ENCODE measurements at places on chromosomes 4 and X.

- no peak for DNase-seq
These were observed 143.8 kb downstream of the FRAS1 start for GRCh38 chr4:78200949-78201348.

- no peak for DNase-seq
These were observed 6.8 kb downstream of the PLA2G12A start for GRCh38 chr4:109723110-109723509.

- no peak for DNase-seq
These were observed 6.5 kb upstream of the STBD1 start for GRCh38 chr4:76300012-76300411.

DNA sequence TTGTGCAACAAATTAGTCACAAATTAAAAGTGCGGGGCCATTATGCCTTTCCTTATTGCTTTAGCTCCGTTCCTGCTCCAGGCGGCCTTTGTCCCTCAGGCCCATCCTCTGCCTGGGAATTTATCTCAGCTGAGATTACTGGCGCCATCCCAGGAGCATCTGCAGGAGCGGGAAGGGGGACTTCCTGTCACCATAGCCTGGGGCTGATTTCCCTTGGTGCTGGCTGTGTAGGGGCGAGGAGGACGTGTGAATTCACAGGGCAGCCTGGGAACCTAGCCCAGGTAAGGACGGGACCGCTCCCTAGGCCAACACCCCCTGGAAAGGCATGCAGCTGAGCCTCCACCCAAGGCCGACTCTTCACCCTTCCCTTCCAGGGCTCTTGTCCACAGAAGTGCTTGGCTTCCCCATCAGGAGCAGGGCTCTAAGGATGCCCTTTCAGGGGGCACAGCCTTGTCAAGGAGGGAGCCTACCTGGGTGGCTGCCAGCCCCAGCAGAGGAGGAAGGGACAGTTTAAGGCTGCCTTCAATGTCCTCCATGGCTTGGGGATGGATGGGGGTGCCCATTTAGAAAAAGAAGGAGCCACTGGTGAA is 72.6 kb upstream of the NKX1-1 start:
- no peak for DNase-seq

DNA sequence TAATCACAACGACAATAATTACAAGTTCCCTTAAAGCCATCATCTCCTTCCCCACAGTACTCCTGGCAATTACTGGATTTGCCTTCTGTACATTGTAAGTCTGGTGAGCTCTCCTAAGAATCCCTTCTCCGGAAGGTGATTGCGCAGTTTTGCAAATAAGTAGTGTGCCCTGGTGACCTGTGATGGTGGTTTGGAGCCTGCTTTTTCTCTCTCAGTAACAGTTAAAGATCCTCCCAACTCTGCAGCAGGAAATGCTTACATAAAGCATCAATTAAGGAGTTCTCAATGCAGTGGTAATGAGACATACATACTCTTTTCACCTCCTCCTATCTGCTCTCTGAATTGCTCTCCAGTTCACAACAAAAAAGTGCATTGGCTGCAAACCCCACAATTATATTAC is 159.7 kb downstream of the SH2D1A start:
- no peak for DNase-seq

DNA sequence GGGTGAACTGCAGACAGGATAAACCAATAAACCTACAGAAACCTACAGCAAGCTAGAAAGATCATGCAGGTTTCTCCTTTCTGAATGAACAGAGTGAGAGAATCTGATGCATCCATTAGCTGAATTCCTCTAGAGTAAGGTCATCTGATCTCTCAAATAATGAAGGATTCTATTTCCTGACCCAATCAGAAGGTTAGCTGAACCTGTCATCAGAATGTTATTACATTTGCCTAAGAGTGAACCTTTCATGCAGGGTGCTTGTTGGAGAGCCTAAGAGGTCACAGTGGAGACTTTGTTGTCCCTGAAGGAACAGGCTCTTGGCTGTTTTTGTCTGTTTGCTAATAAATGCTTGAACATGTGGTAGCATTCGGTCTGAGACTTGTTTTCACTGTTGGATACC is 24.0 kb downstream of the MEPE start:
- DNase-seq, result no peak

DNA sequence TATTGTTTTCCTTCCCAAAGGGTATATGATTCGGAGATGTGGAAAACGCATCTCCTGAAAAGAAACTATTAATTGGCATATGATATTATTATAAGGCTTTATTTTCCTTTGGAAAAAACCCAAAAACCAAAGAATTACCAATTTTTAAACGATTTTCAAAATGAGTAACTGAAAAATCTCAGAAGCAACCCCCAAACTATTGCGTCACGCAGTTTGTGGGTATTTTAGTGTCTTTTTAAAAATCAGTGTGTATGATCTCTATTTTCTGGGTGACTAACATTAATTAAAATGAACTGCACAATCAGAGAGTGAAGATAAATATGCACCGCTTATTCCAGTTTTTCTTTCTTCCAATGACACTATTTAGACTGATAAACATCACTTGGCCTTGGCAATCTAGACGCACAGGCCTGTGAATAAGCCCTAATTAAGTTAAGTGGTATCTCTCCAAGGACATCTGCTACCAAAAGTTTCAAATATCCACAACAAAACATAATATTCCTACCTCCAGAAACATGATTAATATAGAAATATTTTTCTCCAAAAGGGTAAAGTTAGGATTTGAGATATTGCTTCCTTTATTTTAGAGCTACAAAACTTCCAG is 511.5 kb upstream of the FAM241A start:
- DNase-seq, result no peak

GRCh38 chr4:3291969-3292570 is 751 bp upstream of the RGS12 start:
- DNase-seq, result peak; percentile 69

DNA sequence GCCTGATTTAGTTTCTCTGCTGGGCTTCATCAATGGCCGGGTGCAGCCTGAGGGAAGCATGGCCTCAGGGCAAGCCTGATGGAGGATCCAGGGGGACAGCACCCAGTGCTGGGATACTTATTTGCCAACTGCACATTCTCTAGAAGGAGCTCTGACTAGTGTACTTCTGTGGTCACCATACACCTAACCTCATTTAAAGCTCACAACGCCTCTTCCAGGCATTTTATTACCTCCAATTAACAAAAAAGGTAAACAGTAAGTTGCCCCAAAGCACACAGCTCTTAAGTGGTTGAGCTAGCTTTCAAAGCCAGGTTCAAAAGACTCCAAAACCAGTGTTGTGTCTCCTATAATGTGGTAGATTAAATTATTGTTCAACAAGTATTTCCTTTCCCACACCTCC is 26.8 kb upstream of the ATXN3L start:
- no peak for DNase-seq

DNA sequence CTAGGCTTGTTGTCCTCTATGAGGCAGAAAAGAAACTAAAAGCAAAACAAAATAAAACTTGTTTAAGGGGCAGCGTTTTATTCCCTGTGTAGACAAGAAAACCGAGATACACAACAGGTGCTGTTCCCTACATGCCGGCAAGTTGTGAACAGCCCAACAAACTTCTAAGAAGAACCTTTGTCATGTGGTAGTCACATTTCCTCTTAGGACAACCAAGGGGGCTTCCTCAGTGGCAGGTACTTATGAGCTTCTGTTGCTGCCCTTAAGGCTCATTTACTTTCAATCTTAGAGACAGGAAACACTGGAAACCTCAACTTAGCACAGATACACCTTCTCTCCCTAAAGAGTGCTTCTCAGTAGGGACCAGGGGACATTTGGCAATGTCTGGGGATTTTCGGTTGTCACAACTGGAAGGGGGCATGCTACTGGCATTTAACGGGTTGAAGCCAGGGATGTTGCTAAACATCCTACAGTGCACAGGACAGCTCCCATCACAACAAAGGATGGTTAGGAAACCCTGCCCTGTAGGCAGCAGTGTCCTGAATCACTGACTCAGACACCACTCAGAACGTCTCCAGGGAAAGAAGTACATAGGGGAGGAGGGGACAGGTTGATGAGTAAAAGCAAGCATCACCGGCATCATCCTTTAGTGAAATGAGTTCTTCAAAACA is 111.0 kb downstream of the ASB9 start:
- no peak for DNase-seq

- no peak for DNase-seq
These were observed 56.2 kb downstream of the PPA2 start for GRCh38 chr4:105417624-105418023.

DNA sequence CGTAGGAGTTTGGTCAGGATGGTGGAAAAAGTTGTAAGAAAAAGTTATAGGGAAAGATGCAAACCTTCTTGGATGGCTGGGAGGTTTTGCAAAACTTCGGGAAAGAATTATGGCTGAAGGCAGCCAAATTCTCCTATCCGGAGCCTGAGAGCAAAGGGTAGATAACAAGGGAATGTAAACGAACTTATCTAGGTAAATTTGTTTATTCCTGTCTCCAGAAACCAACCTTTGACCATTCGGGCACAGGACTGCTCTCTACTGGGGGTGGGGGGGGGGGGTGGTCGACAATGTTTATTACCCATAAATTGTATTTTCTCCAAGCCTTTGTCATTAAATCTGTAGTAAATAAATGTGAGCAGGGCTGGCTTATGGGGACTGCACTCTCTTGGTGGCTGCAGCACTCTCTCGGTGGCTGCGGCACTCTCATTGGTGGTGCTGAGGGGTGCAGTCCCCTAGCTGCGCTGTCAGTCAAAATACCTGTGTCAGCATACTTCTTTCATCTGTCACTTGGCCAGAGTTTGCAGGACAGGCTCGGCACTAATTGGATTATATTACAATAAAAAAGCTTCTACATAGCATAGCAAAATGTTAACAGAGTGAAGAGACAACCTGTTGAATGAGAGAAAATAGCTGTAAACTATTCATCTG is 827.8 kb downstream of the SH3BGRL start:
- no peak for DNase-seq

GRCh38 chr4:24489870-24490269 is 94.5 kb downstream of the DHX15 start:
- no peak for DNase-seq

- DNase-seq, result no peak
These were observed 6.2 kb upstream of the CTBP1 start for GRCh38 chr4:1255151-1255550.

DNA sequence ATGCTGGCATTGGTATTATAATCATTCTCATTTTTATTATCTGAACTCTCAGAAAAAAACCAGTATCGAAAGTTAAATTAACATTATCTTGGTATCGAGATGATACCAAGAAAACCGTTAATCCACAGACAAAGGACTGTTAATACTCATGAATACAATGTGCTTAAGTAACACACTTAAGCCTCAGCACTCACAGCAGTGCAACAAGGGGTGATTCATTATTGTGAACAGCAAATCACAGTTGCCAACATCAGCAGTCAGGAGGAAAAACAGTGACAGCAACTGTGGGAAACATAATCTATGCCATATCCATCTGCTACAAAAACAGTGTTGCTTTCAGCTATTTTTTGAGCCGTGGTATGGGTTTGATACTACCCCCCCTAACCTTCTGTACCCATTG is 210.9 kb upstream of the ATOH1 start:
- DNase-seq, result no peak

DNA sequence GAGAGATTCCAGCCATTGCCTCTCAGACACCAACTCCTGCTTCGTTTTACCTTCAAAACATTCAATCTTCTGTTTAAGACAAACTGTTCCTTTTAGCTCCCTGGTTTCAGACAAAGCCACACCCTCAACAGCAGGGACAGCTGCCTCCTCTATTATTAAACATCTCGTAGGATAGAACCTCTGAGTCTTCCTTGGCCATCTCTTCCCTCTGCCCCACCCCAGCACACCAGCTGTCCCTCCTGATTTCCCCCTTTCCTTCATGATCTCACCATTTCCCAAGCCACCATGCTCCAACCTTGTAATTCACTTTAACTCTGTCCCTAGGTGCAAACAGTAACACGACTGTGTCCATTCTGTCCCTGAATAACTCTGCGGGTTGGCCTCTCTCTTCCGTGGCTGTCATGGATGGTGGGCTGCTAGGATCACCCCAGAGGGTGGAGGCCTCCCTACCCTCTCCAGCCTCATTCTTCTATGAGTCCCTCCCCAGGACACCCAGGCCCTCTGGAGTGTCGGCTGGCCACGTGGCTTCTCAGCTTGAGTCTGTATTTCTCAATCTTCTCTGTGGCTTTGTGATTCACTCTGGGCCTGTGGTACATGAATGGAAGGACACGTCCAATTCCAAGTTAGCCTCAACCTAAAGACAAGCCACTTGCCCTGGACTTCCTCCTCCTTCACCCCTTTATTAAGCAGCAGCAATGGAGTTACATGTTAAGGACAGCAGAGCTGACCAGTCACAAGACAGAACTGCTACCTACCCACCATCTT is 349.9 kb downstream of the FBXW7 start:
- no peak for DNase-seq

- no peak for DNase-seq
These were observed 39.0 kb upstream of the ALG13 start for GRCh38 chrX:111641969-111642368.

DNA sequence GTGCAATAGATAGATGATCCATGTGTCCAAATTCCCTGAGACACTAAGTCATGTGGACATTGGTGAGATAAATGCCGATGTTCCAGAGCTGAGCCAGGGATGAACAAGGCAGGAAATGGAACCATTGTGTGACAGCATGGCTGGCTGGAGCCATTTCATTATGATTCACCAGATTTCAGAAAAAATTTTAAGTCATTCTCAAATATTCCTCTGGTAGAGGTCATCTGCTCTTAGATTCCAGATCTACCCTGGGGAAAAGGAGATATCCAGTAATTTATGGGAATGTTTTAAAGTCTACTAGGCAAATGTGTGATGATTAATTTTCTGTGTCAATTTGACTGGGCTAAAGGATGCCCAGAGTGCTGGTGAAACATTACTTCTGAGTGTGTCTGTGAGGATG is 287.3 kb downstream of the STK32B start:
- DNase-seq, result no peak

DNA sequence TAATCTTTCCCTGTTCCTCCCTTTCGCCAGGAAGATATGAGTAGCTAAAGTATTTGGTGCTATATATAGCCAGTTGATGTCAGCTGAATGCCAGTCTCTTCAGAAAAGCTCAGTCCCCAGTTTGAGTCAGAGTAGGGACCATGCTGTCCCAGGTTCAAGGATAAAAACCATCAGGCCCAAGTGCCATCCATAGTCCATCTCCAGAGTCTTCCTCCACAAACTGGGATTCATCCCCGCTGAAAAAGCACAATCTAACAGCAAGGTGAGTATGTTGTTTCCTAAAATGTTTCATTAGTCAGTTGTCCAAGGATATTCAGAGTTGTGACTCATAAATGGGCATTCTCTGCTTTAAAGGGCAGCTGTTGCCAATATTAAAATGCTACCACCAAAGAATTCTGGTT is at the start of gene MYOZ2:
TSS of gene MYOZ2 (plus strand) at position 112 of the 401 bp plus-strand sequence. CDS start 694 bp downstream, outside the sequence.
- no peak for DNase-seq

DNA sequence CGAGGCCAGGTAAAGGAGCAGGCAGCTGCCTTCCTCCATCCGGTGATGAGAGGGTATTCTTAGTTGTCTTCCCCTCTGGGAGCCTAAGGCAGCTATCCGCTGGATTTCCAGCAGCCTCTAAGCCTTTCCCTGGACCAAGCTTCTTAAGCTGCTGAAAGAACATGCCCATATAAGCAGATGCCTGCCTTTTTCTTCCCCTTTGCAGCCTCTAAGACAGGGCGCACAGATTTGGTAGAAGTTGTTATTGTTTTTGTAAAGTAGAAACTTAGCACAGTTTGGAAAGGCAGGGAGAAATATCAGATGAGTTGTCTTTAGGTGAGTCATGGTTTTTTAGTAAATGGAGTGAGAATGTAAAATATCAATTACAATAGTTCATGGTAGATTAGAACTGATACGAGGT is 210.8 kb downstream of the ARHGAP10 start:
- DNase-seq, result no peak

All from mesothelial cell of epicardium (in vitro differentiated cells).